ENCODE measurements at places on chromosomes 7 and 10.

- no peaks in the 10 kb centered on the region for H3K4me1 ChIP-seq
- peaks cover 5% of the 10 kb centered on the region for H3K27me3 ChIP-seq
- H3K36me3 ChIP-seq: no peaks in the 10 kb centered on the region
- no peak overlapping the region for H3K4me3 ChIP-seq
- H3K27ac ChIP-seq: no peak overlapping the region
- DNase-seq: no peak
Observed at GRCh38 chr10:63977329-63977923, 456.2 kb downstream of the REEP3 start.

DNA sequence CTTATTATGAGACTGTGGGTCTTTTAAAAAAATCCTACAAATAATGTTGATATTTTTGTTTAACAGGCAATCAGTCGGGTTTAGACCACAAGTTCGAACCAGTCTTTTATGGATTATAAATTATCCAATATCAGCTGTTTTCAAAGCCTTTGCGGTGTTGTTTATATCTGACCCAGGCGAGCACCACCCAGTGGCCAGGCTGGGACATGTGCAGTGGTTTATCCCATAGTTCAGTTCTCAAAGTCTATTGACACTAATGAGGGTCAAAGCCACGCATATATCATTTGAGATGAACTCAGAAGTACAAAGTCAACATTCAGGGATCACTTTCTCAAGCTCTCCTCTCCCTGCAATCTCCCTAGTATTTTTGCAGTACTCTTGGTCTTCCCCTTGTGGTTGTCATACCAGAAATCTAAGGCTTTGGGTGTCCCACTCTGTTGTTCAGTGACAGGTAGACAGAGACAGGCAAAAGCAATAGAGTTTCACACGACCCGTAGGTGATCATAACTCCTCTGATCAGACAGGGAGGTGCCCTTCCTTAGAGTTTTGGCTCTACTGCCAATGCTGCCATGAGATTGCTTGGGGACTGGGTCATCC lies 117.4 kb upstream of the POM121L12 start:
- no peaks in the 10 kb centered on the region for H3K4me1 ChIP-seq
- no peak overlapping the region for H3K27ac ChIP-seq
- H3K4me3 ChIP-seq: no peak overlapping the region
- H3K36me3 ChIP-seq: peaks cover 3% of the 10 kb centered on the region
- DNase-seq: no peak

DNA sequence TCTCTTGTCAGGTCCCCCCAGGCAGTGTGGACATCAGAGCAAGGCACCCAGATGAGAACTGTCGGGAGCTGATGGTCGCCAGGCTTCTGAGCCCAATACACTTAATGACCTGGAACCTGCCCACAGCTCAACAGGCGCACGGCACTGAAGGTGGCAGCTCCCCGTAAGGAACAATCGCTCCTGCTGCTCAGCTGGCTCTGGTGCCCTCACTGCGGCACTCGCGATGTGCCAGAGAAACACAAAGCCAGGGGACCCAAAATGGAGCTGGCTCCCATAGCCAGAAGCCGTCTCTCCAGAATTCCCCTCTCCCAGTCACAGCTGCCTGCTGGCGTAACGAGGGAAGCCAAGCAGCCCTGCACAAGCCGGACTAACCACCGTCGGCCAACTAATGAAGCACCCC lies 6.3 kb downstream of the CALN1 start:
- peaks cover 9% of the 10 kb centered on the region for H3K27me3 ChIP-seq
- H3K36me3 ChIP-seq: no peaks in the 10 kb centered on the region
- H3K27ac ChIP-seq: no peak overlapping the region
- DNase-seq: no peak

GRCh38 chr10:94186722-94187121 lies 176.0 kb downstream of the NOC3L start:
- H3K27me3 ChIP-seq: peaks cover 9% of the 10 kb centered on the region
- H3K4me3 ChIP-seq: no peak overlapping the region
- no peak for DNase-seq
- no peaks in the 10 kb centered on the region for H3K36me3 ChIP-seq
- no peak overlapping the region for H3K27ac ChIP-seq
- H3K4me1 ChIP-seq: no peaks in the 10 kb centered on the region

DNA sequence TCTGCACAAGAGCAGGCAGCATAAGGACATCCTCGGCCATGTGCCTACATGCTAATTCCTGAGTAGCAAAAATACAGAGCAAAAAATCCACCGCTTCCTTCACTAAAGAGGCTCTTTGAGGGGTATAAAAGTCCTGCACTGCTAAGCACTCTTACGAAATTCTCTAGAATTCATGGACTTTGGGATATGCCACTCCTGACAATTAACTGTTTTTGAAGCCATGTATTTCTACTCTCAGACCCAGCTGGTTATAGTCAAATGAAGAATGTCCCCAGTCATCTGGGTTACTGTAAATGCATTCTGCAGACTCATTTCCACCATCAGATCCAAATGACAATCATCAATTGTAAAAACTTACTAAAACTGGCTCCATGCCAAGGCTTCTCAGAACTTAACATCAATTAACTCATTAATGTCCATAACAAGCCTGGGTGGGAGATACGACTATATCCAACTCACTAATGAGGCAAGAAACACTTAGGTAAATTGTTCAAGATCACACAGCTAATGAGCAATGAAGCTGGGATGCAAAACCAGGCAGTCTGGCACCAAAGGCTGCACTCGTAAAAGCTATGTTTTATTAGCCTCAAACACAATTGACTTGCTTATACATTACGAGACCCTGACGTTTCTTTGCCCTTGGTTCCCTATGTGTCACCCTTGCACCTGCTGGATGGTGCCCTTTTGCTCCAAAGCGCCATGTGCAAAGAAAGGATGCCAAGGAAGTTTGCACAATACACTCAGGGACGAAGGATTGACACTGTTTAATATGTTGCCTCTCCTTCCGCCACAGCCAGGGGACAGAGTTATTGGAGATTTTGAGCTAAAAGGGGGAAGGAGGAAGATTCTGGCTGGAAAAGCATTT lies 250.4 kb downstream of the ELMO1 start:
- no peak overlapping the region for H3K27ac ChIP-seq
- no peak overlapping the region for H3K4me3 ChIP-seq
- H3K36me3 ChIP-seq: peaks cover 9% of the 10 kb centered on the region
- no peaks in the 10 kb centered on the region for H3K27me3 ChIP-seq
- H3K4me1 ChIP-seq: no peaks in the 10 kb centered on the region

DNA sequence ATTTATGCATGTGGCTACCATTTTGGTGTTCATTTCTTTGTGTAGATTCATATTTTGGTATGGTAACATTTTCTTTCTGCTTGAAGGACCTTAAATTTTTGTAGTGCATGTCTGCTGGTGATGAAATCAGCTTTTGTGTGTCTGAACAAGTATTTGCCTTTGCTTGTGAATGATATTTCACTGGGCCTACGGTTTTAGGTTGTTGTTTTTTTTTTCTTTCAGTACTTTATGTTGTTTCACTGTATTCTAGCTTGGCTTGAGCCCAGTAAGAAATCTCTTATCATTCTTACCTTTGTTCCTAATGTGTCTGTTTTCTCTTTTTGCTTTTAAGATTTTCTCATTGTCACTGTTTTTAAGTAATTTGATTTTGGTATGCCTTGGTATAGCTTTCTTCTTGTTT lies 31.9 kb downstream of the SAMD8 start:
- H3K4me3 ChIP-seq: no peak overlapping the region
- H3K4me1 ChIP-seq: peaks cover 32% of the 10 kb centered on the region
- peaks cover 8% of the 10 kb centered on the region for H3K36me3 ChIP-seq
- no peak for DNase-seq
- H3K27me3 ChIP-seq: no peaks in the 10 kb centered on the region

DNA sequence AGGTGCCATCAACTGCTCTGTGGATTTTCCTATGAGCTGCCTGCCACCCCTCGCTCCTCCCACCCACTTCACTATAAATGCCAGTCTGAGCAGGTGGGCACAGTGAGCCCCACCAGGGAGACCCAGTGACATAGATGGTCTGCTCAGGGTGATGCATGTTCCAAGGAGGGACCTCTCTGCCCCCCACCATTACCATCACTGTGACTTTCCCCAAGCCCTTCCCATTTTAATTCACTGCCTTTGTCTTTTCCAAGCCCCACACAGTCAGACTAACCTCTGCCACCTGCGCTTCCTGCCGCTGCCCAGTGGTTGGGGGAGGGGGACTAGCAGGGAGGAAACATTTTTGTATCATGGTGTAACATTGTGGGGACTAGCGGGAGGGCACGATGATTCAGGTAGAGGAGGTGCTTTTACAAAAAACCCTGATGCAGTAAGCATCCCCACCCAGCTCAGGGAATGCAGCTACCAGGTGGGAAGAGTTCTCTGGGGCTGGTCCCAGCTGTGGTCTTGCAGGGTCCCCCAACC lies 24.6 kb downstream of the PRSS2 start:
- peak; percentile 42 for DNase-seq
- H3K4me1 ChIP-seq: peaks cover 62% of the 10 kb centered on the region
- peak overlapping the region; percentile 99 for H3K27ac ChIP-seq
- no peaks in the 10 kb centered on the region for H3K27me3 ChIP-seq
